ENCODE measurements at places on chromosomes 7 and 10.

- DNase-seq: no peak
Measured at GRCh38 chr10:16943295-16944285, 126.4 kb upstream of the RSU1 start.

DNA sequence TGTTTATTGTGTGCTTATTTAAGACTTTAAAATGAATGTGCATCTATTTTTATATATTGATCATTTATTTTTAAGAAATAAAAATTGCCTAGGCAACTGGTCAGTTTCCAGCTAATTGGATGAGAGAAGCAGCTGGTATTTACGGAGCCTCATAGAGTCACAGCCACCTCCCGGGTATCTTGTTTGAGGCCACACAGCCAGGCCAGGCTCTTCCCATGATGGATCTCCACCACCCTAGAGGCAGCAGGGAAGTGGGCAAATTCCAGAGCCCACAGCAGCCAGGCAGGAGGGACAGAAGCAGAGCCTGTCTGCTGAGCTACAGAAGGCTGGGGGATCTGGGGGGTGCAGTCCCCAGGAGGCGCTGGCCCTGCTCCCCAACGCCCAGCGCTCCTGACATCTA, 61.6 kb downstream of the CLEC2L start:
- DNase-seq: no peak

DNA sequence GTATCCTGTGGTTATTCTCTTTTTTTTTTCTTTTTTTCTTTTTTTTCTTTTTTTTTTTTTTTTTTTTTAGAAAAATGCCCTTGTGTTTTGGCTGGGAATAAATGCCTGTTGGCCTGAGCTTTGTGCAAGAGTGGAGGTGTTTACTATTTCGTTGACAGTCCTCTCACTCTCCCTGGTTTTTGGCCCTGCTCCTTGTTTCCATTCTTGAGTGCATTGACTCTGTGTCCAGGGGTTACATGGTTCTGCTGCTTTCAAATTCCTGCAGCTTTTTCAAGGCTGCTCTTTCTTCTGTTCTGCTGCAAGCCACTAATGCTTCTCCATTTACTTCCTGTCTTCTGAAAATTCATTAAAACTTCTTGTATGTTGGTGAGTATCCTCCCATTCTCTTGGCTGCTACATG, 59.7 kb upstream of the TBX20 start:
- no peak for DNase-seq

GRCh38 chr10:88116481-88116880, 253.1 kb downstream of the PTEN start:
- no peak for DNase-seq

GRCh38 chr10:130363051-130363450, 226.9 kb downstream of the GLRX3 start:
- no peak for DNase-seq

GRCh38 chr10:103983367-103983911, 16.5 kb downstream of the SLK start:
- no peak for DNase-seq

GRCh38 chr10:59879363-59879913, 26.9 kb downstream of the CCDC6 start:
- no peak for DNase-seq

DNA sequence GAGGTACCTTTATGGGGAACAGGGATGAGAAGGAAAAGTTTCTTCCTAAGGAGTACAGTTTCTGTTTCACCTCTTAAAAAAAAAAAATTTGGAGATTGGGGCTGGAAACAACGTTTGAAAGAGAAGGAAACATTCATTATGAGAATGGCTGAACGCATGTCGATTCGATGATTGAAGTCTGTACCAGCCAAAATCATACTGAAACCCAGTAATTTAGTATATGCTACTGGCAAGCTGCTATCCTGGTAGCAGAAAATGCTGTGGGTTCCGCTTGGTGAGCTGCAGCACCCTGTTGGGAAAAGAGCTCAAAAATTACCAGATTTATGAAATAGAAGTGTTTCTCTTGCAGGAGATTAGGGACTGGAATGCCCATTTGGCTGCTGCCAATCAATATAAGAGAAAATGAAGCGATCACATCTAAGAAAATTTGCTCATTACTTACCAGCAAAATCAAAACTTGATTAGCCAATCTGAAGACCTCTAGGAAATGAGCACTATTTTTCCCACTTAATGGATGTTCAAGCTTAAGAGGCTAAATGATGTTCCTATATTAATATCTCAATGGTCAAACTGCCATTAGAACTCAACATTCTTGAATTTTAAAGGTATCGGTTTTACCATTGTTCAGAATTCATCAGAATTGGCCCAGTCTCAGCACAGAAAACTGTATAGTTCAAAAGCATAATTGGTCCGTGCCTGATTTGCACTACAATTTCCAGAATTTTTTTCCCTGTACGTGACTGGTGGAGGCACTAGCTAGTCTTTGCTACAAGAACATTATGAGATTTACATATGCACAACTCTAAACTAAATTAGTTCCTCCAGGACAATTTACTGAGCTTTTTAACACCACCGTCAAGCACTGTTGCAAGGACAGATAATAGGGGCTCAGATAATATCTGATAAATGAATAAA, 1.2 kb upstream of the ITGB1 start:
- DNase-seq: no peak

- DNase-seq: no peak
Measured at GRCh38 chr7:118629898-118630438, 405.5 kb downstream of the ANKRD7 start.

GRCh38 chr10:71782221-71782916, 9.0 kb upstream of the VSIR start:
- no peak for DNase-seq

DNA sequence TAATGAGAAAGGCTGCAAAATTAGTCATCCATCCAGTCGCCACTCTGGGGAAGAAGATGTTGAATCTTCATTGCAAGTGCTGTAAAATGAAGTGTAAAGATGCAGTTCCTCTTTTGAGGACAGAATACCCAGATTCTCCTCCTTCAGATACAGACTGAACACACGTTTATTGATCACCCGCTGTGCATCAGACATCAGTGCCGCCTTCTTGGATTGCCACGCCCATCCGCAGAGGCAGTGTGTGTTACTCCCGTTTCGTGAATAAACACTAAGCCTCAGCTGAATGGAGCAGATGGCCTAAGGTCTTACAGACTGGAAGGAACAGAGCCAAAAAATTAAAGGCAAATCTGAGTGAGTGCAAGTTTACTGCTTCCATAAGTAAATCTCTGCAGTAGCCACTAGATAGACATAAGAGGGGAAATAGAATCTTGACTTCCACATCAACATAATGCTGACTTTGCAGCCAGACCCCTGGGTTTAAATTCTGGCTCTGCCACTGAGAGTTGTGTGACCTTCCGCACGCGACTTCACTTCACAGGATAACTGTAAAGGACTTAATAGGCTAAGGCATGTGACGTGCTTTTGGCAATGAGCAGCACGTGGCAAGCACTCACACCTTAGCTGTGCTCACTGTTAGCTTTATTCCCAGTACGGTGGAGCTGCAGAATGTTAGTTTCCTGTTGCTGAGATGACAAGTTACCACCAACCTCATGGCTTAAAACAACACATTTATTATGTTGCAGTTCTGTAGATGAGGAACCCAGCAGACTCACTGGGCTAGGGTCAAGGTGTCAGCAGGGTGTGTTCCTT, 285.9 kb downstream of the CELF2 start:
- DNase-seq: no peak

GRCh38 chr7:35280902-35281301, 27.0 kb upstream of the TBX20 start:
- no peak for DNase-seq

GRCh38 chr10:104424719-104425118, 71.1 kb downstream of the CFAP58 start:
- no peak for DNase-seq

DNA sequence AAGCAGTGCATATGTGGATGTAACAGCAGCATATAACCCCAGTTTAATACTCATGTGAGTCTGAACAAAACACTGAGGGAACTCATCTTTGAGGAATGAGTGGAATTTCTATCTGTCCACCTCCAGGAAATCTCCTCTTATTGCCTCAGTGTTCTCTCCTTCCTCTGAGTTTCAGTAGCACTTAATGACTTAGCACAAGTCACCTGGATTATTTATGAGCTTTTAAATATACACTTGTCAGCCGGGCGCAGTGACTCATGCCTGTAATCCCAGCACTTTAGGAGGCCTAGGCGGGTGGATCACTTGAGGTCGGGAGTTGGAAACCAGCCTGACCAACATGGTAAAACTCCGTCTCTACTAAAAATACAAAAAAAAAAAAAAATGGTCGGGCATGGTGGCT, 4.3 kb downstream of the LRRC20 start:
- no peak for DNase-seq

DNA sequence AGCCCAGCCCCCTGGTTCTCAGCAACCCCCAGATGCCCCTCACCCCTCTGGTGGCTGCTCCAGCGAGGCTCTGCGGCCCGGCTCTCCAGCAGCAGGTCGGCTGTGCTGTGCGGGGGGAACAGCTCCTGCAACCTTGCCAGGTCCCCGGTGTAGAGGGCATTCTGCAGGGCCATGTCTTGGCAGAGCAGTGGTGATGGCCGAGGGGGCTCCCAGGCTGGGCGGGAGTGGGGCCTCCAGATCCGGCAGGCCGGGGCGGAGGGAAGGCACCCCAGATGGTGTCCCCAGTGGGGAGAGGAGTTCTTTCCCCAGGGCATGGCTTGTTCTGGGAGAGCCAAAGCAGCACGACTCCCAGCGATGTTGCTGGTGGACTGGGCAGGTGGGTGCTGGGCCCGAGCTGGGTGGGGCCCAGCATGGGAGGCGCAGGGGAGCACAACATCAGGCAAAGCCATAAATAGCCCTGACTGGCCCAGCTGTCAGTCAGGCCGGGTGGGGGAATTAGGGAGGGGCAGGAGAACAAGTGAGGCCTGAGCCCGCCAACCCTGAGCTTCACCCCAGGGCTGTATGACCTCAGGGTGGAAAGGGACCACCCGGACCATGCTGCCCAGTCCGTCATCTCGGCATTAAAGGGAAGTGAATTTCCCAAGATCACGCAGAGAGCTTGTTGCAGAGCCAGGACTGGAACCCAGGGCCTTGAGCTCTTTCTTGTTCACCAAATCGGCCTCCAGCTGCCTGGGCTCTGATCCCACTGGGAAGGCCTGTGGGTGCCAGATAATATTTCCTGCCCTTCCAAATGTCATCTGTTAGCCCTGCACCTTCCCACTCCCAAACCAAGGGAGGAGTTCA, 580 bp upstream of the ASB10 start:
- no peak for DNase-seq

- DNase-seq: no peak
Measured at GRCh38 chr7:70695795-70696083, 436.2 kb upstream of the GALNT17 start.

DNA sequence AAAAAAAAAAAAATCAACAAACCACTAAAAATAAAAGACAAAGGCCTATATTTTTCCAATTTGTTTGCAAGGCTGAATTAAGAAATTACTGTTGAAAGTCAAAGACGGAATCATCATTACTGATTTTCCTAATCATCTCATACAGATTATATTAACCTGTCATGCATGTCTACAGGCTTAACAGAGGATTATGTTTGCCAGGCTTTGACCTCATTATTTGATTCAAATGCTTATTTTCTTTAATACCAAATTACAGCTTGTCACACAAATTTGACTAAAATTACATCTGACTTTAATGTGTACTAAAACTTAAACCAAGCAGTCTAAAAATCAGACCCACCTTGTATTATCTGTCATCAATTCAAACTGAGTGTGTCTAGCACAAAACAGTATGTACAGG, 21.2 kb downstream of the KIF5B start:
- no peak for DNase-seq

- DNase-seq: peak; percentile 51
Measured at GRCh38 chr7:111765751-111766643, 203.7 kb upstream of the IMMP2L start.

DNA sequence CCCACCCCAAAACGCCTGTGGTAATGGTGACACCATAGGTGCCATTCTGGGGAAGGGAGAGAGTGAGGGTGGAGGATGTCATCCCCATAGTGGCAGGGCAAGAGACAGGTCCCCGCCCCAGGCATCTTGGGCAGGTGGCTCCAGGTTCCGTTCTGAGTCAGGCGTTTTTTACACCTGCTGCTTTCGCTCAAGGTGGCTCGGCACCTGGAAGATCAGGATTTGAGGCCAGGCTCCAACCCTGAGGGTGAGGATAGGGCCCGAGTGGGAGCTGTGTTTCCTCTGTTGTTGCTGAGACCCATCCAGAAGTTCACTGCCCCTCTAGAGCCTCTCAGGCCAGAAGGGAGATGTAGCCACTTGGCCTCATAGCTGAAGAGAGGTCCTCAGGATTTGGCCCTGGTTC, 36.6 kb upstream of the DUSP5 start:
- no peak for DNase-seq

DNA sequence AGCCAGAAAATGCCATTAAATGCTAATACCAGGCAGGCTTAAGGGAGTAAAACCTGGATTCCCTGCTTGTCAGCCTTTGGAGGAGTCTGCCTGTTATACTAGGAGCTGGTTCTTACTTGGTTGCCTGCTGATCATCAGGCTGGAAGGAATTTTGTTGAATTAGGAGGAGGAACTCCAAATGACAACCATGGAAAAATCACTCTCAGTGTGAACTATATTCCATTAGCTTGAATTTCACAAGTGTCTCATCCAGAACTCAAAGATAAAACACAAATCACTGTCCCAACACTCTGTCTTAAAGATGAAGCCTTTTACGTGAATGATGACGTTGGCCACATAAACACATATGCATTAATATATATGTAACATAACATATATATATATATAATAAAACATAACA, 238.9 kb upstream of the PLXDC2 start:
- DNase-seq: peak; percentile 61

DNA sequence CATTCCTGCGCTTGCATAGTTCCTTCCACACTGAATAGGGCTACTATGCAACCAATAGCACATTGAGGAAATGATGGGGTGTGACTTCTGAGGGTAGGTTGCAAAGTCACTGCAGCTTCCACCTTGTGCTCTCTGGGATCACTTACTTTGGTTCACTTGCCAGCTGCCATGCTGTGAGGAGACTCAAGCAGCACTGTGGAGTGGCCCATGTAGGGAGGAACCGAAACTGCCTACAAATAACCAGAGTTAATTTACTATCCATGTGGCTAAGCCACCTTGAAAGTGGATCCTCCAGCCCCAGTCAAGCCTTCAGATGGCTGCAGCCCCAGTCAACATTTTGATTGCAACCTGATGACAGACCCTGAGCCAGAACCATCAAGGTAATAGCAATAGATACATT, 64.3 kb downstream of the FAM204A start:
- no peak for DNase-seq

- DNase-seq: peak; percentile 30
Measured at GRCh38 chr7:48089046-48090003, at the start of gene UPP1. Gene UPP1 (plus strand): TSS chr7:48089265. CDS start chr7:48094784, 5,519 bp downstream.

DNA sequence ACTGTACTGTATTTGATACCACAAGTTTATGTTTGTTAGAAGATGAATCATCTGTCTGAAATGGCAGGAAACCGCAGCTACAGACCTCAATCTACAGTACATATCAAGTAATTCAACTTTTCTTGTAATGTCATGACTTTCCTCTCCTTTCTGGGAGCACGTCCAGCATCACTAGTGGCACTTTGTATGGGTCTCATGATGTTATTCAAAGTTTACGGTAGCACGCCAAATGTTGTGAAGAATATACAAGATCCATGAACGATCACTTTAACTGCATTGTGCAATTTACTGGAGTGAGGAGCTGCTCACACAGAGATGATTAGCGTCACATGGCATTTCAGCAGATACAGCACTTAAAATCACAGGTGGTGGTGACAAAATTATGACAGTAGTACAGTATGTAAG, 257.8 kb upstream of the GNAI1 start:
- no peak for DNase-seq

- DNase-seq: no peak
Measured at GRCh38 chr7:25537662-25538375, 309.5 kb upstream of the NPVF start.

Measured in muscle of arm (tissue), 14 donors.